ELR (cell line): ENCODE measurements at places on chromosomes 7 and 10.

DNA sequence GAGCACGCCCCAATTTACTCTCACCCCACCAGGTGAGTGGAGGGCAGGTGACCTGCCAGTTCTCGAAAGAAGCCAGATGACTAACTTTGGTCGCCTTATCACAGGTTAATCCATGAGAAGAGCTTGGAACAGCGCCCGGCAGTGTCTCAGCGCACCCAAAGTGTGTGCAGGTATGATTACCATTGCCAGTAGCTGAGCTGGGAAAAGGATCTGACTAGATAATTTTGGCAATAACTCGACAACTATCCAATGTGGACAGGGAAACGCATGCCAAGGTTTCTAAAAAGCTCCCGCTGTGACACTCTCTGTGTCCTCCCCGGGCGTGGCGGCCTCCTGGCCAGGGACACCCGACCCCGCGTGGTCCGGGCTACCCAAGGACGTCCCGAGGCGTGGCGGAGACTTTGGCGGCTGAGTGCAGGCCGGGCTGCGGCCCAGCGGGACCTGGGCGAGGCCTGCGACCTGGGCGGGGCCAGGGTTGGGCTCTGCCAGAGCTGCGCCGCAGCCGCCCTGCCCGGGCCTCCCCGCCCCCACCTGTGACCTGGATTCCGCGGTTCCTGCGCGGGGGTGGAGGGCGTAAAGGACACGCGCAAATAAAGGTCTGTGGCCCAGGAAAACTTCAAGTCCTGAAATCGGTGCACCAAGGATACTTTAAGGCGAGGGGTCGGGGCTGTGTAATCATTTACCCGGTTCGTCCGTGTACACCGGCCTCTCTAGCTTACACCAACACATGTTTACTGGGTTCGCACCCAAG lies 13.7 kb upstream of the WAPL start:
- peak; percentile 42 for DNase-seq

- no peak for DNase-seq
These were observed 84.0 kb downstream of the SORBS1 start for GRCh38 chr10:95477175-95477520.

- DNase-seq: peak; percentile 27
These were observed 63.3 kb downstream of the CTTNBP2 start for GRCh38 chr7:117809958-117810357.

DNA sequence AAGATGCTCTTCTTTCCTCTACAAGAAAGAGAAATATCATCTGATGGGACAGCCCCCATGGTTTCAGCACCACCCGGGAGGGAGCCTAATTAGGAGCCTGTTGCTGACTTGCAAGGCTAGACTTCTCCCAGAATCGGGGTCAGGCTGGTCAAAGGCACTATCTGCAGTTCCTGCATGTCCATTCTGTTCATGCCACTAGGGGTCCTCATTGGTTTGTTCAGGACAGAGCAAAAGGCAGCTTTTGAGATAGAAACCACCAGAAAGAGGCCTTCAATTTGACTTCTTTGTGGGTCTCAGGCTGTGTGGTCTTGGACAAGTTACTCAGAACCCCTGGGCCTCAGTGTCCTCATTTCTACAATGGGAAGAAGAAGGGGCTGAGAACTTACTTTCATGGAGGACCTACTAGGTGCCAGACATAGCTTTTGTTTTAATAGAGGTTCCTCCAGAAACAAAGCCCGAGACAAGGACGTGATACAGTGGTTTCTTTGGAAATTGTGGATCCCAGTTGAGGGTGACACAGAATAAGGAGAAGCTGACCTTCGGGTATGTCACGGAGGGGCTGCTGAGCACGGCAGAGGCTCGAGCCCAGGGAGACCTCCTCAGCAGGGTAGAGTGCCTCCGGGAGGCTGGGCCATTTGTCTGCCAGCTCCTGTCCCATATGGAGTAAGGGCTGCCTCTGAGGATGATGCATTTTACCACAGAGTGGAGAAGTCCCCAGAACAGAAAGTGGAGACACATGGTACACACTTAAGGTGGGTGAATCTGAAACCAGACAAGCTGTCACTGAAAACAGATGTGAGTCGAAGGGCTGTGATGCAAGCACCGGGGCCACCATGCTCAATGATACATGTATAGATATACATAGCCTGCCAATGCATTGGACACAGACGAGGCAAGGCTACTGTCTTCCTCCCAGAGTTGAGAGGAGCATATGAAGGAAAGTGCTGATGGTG lies 33.1 kb upstream of the NEUROD6 start:
- peak; percentile 79 for DNase-seq

DNA sequence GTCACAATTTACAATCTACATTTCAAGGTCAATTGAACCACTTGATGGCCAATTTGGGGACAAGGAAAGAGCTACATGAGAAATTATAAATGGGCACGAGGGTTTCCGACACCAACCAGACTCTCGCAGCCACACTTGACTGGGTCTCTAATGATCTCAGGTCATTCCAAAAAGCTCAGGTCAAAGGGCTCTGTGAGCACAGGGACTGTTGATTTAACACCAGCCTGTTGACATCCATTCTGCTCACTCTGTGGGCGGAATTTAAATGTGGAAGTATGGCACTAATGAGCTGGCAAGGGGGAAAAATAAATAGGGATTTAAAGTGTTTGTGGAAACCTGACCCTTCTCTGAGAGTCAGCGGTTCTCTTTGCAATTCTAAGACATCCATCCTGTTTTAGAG lies 810.7 kb upstream of the AUTS2 start:
- no peak for DNase-seq

DNA sequence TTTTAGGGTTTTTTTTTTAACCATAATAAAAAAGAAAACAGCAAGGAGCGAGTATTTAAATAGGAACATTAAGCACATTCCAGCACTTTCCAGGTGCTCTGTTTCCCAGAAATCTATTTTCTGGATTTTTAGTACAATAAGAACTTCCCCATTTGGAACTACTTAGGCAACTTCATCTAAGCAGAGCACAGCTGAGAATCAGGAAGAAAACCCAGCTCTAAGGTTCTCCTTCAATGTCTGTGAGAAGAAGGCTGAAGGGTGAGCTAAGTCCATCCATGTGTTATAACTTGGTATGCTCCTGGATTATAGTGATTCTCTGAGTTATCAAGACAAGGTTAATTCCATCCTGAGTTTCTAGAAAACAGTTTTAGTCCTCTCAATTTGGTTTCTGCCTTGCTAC lies 181.9 kb downstream of the CYP26A1 start:
- no peak for DNase-seq

DNA sequence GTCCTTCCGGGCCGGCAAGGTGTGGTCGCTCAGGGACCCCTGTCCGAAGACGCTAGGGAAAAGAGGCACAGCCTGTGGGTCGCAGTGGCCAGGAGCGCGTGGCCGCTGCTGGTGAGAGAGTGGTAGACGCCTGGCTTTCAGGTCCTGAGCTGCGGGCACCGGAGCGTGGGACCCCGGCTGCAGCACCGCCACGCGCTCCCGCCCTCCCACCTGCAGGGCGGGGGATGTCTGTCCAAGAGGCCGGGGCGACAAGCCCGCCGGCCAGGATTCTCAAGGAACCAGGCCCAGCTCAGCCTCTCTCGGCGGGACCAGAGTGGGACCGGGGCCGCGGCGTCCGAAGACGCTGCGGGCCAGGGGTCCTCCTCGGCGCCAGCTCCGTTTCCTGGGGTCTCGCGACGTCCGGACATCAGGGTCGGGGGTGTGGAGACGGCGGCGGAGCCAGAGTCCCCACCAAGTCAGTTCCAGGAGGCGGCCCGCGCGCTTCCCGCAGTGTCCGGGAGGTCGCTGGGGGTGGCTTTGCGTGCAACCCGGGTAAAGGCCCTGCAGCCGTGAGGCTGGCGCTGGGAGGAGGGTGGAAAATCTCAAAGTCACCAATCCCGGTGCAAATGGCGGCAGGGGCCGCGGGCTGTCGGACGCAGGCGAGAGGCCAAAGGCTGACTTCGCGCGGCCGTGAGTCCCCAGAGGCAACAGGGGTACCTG lies 5.5 kb downstream of the ZNF503 start:
- no peak for DNase-seq

GRCh38 chr7:132112657-132113056 lies 463.6 kb downstream of the PLXNA4 start:
- no peak for DNase-seq

GRCh38 chr10:6423004-6423403 lies 157.1 kb downstream of the PRKCQ start:
- peak; percentile 62 for DNase-seq

GRCh38 chr10:121607310-121608055 lies 9.2 kb upstream of the FGFR2 start:
- DNase-seq: no peak

DNA sequence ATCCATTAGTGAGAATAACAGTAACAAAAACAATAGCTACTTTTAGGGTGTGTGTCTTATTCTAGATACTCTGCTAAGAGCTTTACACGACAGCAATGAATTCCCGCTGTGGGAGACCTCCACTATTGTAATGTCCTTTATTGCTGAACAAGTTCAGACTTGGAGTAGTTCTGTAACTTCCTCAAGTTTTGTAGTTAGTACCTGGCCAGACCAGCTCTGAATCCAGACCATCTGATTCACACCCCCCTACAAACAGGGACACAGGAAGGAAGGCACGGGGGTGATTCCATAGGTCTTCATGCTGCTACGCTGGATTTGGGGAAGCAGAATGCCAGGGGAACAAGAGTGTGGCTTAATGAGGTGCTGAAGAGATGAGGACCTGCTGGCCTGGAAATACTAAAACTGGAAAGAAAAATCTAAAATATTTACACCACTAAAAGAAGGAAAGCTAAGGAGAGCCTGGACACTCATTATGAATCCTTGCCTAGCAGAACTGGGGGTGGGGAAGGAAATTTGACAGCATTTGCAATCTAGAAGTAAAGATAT lies 194.6 kb upstream of the TMEM72 start:
- DNase-seq: no peak

GRCh38 chr10:13039761-13040160 lies 38.2 kb upstream of the CCDC3 start:
- no peak for DNase-seq

- no peak for DNase-seq
These were observed 171.1 kb downstream of the GLI3 start for GRCh38 chr7:42065942-42066341.

DNA sequence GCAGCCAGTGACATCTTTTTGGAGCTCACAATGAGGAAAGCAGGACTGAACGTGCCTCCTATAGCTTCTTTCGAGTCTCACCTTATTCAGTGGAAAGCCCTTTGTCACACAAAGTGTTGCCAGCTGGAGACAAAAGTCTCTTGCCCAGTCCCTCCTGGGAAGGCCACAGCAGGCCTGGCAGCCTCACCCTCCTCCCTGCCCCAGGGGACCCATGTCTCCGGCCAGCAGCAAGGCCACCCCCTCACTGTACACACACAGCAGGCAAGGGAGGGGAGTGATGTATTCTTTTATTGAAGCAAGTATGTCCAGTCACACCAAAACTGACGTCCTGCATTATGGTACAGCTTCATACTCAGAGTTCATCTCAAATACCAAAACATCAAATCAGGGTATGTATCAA lies 56.0 kb downstream of the CSGALNACT2 start:
- no peak for DNase-seq

DNA sequence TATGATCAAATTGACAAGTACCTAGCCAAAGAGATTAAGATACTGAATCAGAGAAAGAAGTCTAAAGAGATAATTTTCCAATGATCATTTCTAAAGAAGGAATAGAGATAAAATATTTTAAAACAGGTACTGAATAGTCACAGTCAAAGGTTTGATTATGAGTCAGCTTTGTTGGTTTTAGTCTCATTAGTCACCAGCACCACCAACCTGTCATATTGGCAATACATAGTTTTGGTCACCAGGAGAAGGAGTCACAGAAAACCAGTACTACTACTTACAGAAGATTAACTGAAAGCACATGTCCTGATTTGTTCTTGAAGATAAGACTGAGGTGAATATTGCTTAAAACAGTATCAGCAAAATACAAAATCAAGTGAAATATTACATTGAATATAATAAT lies 34.6 kb downstream of the ZEB1 start:
- peak; percentile 90 for DNase-seq

GRCh38 chr10:128254476-128254875 lies 128.3 kb upstream of the MKI67 start:
- peak; percentile 4 for DNase-seq
